AG10803 (cell line): ENCODE measurements at places on chromosomes 7 and 10.

GRCh38 chr7:83475420-83475819 is 173.5 kb downstream of the SEMA3E start:
- DNase-seq, result no peak

DNA sequence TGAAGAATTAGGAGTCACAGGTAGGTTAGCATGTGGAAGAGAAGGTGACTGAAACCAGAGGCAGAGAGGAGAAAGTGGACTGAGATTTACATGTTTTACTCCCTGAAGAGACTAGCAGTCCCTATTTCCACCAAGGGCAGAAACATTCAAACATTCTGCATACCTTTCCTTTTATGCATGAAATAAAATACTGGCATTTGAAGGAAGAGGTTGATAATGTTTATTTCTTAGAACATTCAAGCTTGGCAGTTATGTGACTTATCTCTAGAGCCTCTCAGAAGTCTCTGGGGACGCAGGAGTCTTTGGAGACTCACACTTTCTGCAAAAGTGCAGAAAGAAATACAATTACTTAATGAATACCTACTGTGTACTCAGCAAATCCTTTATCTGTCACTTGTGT is 507.1 kb upstream of the C7orf33 start:
- peak; percentile 31 for DNase-seq

- no peak for DNase-seq
Measured at GRCh38 chr7:83739527-83739926, 90.6 kb upstream of the SEMA3E start.

DNA sequence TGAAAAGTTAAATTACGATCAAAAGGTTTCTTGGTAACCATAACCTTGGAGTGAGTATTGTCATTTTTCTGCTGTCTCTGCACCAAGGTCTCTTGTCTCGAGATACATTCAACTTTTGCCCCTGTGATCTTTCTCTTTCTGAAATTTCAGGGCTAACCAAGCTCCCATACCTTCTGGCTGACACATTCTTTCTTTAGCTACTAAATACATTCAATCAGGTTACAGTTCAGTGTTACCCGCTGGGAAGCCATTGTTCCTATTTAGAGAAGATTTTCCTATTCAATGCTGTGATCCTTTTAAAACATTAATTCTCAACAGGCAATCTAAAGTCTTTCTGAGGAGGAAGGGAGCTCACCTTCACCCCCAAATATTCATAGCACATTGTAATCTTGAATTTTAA is 22.9 kb upstream of the DMTF1 start:
- no peak for DNase-seq

DNA sequence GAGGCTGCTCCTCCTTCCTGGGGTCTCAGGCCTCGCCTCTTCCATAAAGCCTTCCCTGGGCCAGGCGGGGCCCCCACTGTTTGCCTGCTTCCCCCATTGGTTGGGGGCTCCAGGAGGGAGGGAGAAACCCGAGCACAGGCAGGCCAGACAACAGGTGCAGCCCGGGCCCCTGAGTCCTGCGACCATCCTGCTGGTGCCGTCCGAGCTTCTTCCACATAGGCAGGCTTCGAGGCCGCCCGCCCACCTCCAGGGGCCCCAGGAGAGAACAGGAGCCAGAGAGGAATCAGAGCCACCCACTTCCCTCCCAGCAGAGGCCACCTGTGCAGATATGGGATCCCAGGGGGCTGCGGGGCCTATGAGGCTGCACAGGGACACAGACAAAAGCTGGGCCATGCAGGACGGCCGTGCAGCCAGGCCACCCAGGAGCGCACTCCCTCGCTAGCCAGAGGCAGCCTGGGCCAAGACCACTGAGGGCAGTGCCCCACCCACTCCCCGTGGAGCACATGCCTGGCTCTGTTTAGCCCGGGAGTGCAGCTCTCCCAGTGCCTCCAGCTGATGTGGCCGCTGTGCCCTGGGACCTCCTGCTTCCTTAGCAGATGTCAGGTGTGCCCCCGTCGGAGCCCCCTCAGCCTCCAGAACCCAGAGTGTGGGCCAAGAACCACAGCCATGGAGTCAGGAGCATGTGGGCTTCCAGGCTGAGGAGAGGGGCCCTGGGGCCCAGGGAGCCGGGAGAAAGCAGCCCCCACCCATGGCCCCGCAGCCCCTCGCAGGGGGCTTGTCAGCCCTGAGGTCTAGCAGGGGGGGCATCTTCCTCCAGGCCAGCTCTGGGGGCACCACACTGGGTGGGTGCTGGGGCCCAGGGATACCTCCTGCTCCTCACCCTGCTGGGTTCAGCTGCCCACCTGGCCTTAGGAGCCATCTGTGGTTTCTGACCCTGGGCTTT is 59.9 kb upstream of the INPP5A start:
- DNase-seq, result no peak

GRCh38 chr7:38306914-38307313 is 33.5 kb upstream of the TARP start:
- no peak for DNase-seq

GRCh38 chr7:33040803-33041516 is 21.6 kb downstream of the NT5C3A start:
- DNase-seq, result no peak

DNA sequence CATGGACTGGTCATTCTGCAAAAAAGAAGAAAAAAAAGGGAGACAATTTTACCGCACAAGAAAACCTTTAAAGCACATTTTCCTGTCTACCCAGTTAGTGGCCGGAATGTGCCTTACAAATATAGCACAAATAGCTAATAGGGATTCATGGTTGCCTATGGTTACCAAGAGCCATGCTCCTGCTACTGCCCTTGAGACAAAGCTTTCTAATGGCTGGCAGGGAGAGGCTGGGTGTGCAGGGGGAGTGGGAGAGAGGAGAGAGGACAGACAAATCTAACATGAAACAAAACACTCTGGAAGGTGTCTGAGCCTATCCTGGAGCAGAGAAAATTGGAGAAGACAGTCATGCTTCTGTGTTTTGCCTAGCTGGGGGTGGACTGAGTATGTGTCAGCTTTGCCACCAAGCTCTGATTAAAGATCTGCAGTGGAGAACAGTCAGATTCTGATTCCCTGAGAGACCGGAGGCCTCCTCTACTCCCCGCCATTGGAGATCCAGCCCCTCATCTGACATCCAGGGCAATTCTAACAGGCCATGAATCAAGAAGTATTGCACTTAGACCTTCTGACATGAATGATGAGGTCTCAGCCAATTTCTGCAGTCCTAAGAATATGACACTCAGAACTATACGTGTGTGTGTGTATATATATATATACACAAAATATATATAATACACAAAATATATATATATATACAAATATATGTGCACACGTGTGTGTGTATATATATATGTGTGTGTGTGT is 80.2 kb downstream of the PRTFDC1 start:
- no peak for DNase-seq

DNA sequence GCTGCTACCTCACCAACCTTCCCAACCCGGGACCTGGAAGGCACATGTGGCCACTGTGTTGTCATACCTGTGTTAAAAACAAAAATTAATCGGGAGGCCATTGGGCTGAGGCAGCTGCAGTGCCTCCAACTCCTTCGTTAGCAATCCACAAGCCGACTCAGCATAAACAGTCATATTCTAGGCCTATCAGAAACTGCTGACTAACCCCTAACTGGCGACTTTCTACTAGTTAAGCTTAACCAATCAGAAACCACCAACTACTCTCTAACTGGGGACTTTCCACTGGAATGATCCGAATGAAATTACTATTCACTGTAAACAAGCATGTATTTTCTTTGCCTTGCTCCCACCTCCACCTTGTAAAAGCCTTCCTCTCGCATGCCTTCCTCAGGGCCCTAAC is 14.1 kb upstream of the TMEM72 start:
- no peak for DNase-seq

DNA sequence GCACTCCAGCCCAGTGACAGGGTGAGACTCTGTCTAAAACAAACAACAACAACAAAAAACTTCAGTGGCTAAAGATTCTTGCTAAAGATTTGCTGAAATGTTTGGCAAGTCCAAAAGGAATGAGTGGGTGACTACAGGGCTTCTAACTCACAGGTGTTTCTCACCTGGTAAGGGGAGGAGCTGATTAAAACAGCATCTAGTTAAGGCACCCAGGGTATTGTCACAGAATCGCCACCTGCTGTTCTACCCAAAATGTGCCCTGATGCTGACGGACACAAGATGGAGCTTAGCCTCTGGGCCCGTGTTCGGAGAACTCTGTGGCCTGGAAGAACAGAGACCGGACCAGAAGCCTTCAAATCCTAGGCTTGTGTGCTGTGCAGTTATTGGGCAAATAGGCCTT is 336.0 kb upstream of the GALNT17 start:
- DNase-seq, result no peak

DNA sequence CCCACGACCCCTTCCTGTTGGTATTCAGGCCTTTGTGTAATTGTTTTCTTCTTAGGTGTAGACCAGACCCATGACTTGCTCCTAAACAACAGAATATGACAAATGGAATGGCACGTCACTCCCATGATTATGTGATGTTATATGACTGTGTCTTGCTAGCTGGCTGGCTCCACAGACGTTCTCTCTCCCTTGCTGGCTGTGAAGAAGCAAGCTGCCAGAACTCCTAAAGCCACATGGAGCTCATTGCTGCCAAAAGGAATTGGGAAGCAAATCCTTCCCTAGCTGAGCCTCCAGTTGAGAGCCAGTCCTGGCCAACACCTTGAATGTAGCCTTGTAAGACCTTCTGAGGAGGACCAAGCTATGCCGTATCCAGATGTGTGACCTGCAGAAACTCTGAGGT is 74.2 kb downstream of the RAB18 start:
- peak; percentile 41 for DNase-seq

- no peak for DNase-seq
Measured at GRCh38 chr10:102599565-102600327, 44.5 kb upstream of the TRIM8 start.

DNA sequence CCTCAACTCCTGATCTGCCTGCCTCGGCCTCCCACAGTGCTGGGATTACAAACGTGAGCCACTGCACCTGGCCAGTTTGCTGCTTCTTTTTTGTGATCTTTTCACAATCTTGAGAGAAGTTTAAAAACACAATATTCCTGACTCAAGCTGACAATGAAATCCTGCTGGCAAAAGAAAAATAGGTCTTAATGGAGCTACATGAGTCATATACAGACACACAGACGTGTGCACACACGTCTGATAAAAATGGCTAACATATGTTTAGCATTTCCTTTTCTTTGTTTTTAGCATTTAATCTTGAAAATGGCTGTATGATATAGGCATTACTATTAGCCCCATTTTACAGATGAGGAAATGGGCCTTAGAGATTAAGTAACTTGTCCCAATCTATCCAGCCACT is 29.4 kb upstream of the RAB18 start:
- no peak for DNase-seq

GRCh38 chr7:78254726-78255055 is 456.1 kb downstream of the PHTF2 start:
- no peak for DNase-seq

DNA sequence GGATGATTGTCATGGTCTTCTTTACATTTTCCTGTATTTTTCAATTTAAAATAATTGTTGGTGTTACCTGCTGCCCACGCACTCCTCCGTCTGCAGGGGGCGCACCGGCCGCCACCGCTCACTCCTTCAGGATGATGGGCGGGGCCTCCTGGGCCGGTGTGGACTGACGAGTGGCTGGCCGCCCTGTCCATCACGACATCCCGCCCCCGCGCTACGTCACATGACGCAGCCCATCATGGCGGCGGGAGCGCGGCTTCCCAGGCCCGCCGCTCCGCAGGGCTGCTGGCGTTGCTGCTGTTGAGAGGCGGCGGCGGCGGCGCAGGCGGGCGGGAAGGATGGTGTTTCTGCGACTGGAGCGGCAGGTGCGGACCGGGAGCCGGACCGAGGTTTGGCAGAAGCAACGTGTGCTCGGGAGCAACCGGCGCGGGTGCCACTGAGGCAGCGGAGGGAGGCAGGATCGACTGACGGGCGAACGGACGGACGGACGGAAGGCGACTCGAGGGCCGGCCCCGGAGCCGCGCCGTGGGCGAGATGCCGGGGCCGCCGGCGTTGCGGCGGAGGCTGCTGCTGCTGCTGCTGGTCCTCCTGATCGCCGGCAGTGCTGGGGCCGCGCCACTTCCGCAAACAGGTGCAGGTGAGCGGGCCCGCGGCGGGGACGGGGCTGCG is at the start of gene LMTK2:
LMTK2 (plus strand) TSS at position 216 of the 666 bp plus-strand sequence; CDS start at position 532, 316 bp downstream.
- DNase-seq, result peak; percentile 88

DNA sequence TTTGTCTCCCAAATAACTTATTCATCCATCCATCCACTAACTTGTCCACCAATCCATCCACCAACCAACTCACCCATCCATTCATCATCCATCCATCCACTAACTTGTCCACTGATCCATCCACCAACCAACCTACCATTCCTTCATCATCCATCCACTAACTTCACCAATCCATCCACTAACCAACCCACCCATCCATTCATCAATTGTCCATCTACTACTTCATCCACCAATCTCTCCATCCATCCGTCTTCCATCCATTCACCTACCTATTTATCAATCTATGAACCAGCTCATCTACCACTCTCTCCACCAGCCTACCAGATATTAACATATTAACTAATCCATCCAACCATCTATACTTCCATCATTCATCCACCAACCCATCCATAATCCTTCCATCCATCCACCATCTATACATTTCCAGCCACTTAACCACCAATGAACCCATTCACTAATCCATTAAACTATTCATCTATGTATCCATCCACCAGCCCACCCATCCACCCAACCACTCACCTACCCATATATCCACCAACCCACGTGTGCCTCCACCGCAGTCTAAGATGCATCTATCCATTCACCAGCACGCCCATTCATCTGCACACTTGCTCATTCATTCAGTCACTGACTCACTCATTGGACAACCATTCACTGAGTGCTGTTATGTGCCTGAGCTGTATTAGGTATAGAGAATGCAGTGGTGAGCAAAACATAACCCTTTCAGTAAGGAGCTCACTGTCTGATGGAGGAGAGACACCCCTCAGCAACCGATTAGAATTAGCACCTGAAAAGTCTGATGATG is 19.8 kb upstream of the TBL2 start:
- DNase-seq, result no peak

- no peak for DNase-seq
Measured at GRCh38 chr7:133936074-133936473, 191.1 kb upstream of the LRGUK start.

GRCh38 chr10:18650404-18650997 is 886 bp downstream of the NSUN6 start:
- no peak for DNase-seq

DNA sequence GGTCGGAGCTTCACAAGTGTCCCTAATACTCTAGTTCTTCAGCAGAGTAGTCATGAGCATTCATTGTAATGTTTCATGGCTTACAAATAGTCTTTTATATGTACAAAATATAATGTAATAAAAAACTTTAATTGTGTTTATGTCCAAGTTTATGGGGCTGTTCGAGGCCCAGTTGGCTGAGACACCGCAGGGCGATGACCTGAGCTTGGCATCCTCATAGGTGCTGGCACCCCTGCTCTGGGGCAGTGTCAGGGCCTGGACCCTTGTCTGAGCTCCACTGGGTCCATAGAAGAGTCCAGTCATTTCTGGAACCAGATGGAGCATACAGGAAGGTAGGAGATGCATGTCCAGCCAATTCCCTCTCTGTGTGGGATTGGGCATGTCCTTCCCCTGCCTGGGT is 12.9 kb upstream of the ZMIZ1 start:
- DNase-seq, result no peak

GRCh38 chr10:45607276-45607675 is 65.3 kb downstream of the ZFAND4 start:
- no peak for DNase-seq

- DNase-seq, result peak; percentile 47
Measured at GRCh38 chr7:93055543-93056107, 62.2 kb downstream of the SAMD9 start.
